ENCODE measurements at places on chromosomes 3 and 15. TPM values are rescaled to one million over a fixed set of nuclear protein-coding genes. Genes with fewer than 3 reads are reported as not detected.

GRCh38 chr3:71064291-71064955 lies 519.1 kb downstream of the FOXP1 start:
- H3K27ac ChIP-seq = no peak overlapping the region
- H3K36me3 ChIP-seq = no peaks in the 10 kb centered on the region
- no peak for DNase-seq

DNA sequence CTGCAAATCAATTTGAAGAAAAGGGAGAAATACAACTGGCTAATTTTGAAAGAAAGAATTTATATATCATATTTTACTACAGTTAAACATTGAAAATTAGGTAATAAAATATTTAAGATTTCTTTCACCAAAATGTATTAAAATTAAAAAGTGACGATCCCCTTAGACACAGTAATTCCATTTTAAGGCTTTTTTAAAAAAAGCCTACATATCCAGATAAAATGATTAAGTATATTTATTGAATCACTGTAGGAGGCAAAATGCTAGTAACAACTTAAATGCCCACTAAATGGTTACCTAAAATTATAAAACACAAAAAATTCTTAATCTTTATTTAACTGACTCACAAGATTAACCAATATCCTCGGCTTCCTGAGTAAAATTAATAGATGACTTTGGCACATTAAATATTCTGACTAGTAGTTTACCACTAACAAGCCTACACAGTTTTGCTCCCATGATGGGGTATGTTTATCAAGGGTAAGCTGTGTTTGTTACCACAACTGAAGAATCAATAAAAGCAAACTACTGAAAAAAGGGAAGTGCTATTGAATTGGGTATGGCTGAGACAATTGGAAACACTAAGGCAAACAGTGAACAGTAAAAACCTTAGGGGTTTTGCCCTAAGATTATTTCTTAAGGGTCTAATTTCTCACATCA lies 28.4 kb downstream of the ANKRD28 start:
- H3K36me3 ChIP-seq = no peaks in the 10 kb centered on the region
- H3K4me3 ChIP-seq = no peak overlapping the region
- H3K27me3 ChIP-seq = no peaks in the 10 kb centered on the region
- peak overlapping the region; percentile 45 for H3K27ac ChIP-seq

DNA sequence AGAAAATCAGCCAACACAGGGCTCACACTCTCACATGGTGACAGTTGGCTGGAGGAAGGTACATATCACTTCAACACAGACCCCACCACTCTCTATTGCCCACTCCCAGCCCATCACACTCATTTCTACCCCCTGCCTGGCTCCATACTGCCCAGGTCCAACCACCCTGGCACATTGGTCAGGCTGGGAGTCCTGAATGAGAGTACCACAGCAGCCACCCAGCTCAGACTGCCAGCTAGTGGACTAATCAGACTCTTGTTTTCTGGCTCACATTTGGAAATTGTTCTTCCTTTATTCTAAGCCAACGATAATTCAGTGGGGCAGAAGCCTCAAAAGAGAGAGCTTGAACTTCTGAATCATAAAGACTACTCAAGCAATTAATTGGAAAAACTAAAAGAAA lies 20.0 kb downstream of the MRPL46 start:
- no peaks in the 10 kb centered on the region for H3K27me3 ChIP-seq
- no peak for DNase-seq
- no peaks in the 10 kb centered on the region for H3K4me1 ChIP-seq
- no peak overlapping the region for H3K4me3 ChIP-seq

- H3K36me3 ChIP-seq = no peaks in the 10 kb centered on the region
- H3K27me3 ChIP-seq = peaks cover 2% of the 10 kb centered on the region
- no peaks in the 10 kb centered on the region for H3K4me1 ChIP-seq
- H3K4me3 ChIP-seq = no peak overlapping the region
Measured at GRCh38 chr15:83404121-83404520, 43.0 kb upstream of the SH3GL3 start.

- H3K4me1 ChIP-seq = no peaks in the 10 kb centered on the region
- H3K4me3 ChIP-seq = no peak overlapping the region
- H3K27ac ChIP-seq = no peak overlapping the region
- H3K27me3 ChIP-seq = no peaks in the 10 kb centered on the region
Measured at GRCh38 chr3:192281207-192281880, 446.0 kb downstream of the FGF12 start.

The VPS13C gene
- 12.0 TPM for polyA plus RNA-seq

DNA sequence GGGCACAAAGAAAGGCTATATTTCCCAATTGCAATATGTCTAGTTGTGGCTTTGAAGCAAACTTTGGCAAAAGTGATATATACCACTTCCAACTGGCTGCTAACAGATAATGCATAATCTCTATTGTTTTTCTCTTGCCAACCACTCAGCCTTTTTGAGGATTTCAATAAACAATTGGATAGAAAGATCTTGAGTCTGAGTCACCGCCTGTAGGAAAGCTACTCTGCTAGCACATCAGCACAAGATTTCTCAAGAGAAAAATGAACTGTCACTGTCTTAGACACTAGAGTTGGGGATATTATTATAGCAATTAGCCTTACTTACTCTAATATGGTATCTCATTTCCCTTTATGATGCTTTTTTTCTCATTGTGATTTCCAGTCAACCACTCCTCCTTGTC lies 119.7 kb downstream of the SST start:
- H3K36me3 ChIP-seq = no peaks in the 10 kb centered on the region
- no peak for DNase-seq
- no peak overlapping the region for H3K4me3 ChIP-seq
- H3K27me3 ChIP-seq = peaks cover 2% of the 10 kb centered on the region
- no peak overlapping the region for H3K27ac ChIP-seq
- H3K4me1 ChIP-seq = no peaks in the 10 kb centered on the region

The PLIN1 gene
- not detected for polyA plus RNA-seq

DNA sequence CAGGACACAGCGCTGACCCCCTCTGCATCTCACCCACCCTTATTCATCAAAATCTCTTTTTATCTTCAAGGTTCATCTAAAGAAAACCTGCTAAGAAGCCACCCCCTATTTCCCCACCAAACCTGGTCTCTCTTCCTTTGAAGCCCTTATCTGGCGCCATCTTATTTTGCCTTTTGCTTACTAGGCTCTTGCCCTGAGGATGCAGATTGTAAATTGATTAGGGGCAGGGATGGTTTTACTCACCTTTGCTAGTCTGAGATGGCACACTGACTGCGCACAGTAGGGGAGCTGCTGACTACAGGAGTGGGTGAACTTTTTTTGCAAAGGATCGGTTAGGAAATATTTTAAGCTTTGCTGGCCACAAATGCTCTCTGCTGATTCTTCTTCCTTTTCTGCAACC lies 78.9 kb upstream of the BHLHE40 start:
- H3K4me3 ChIP-seq = no peak overlapping the region
- DNase-seq = no peak
- H3K27ac ChIP-seq = no peak overlapping the region
- peaks cover 16% of the 10 kb centered on the region for H3K4me1 ChIP-seq
- no peaks in the 10 kb centered on the region for H3K27me3 ChIP-seq
- no peaks in the 10 kb centered on the region for H3K36me3 ChIP-seq

The DNAH1 gene
- polyA plus RNA-seq = 0.48 TPM

GRCh38 chr3:139705631-139706030 lies 27.9 kb upstream of the NMNAT3 start:
- no peak overlapping the region for H3K4me3 ChIP-seq
- no peak overlapping the region for H3K27ac ChIP-seq
- H3K27me3 ChIP-seq = no peaks in the 10 kb centered on the region

- no peak overlapping the region for H3K27ac ChIP-seq
- no peak overlapping the region for H3K4me3 ChIP-seq
- H3K36me3 ChIP-seq = no peaks in the 10 kb centered on the region
- no peak for DNase-seq
Measured at GRCh38 chr3:131962982-131963381, 71.8 kb downstream of the CPNE4 start.

- no peaks in the 10 kb centered on the region for H3K4me1 ChIP-seq
- DNase-seq = no peak
- H3K27ac ChIP-seq = no peak overlapping the region
Measured at GRCh38 chr15:39874890-39875549, 45.0 kb downstream of the GPR176 start.

DNA sequence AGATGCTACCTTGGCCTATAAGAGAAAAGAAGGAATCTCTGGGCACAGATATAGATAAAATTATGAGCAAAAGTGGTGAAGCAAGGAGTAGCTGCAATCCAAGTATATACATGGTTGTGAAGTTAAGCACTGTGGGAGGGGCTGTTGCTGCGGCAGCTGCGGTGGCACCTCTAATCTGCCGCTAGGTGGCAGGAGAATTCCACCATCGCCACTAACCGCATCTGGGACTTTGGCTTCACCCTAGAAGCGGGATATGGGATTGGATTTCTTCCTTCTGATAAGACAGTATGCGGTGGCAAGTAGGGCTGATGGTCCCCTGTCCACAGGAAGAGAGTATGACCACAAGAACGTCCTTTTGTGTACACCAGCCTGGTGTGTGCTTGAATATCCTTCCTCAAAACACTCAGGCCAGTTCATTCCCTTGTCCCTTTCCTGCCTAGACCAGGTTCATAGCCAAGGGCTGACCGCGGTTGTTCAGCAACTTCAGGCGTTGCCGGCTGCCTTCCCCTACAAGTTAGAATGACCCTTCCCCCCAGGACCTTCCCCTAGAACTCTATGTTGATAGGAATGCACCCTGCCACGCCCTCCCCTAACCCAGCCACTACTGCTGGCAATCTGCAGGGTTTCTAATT lies 5.1 kb downstream of the MAGEL2 start:
- no peak overlapping the region for H3K27ac ChIP-seq
- H3K36me3 ChIP-seq = no peaks in the 10 kb centered on the region
- no peak overlapping the region for H3K4me3 ChIP-seq
- H3K4me1 ChIP-seq = no peaks in the 10 kb centered on the region

DNA sequence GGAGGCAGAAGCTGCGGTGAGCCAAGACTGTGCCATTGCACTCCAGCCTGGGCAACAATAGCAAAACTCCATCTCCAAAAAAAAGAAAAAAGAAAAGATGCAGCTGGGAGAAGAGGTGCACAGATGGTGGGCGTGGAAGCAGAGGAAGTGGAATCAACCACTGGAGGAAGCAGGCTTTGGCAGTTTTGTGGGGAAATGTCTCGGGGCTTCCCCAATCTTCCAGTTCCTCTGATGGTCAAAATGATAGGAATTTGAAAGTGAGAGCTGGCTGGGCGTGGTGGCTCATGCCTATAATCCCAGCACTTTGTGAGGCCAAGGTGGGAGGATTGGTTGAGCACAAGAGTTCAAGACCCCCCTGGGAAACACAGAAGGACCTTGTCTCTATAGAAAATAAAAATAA lies 48.1 kb upstream of the SMAD3 start:
- DNase-seq = no peak
- no peaks in the 10 kb centered on the region for H3K27me3 ChIP-seq
- H3K4me1 ChIP-seq = peaks cover 4% of the 10 kb centered on the region
- no peak overlapping the region for H3K4me3 ChIP-seq
- H3K36me3 ChIP-seq = no peaks in the 10 kb centered on the region

DNA sequence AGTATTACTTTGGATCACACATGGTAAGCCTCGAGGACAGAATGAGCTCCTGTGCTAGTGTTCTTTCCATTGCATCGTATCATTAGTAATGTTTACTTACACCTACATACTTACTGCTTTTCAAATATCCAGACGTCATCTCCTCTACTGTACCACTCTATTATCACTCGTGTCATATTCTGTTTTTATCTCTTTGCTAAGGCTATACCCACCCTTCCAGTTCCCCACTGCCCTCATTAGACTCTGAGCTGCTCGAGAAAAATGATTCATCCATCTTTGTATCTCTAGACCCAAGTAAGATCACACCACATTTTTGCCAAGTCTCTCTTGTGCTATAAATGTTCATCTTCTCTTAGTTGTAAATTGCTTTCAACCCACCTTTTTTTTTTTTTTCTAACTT lies 245.7 kb downstream of the TIGIT start:
- no peak overlapping the region for H3K4me3 ChIP-seq
- no peaks in the 10 kb centered on the region for H3K27me3 ChIP-seq
- H3K4me1 ChIP-seq = no peaks in the 10 kb centered on the region
- no peak for DNase-seq
- no peaks in the 10 kb centered on the region for H3K36me3 ChIP-seq

DNA sequence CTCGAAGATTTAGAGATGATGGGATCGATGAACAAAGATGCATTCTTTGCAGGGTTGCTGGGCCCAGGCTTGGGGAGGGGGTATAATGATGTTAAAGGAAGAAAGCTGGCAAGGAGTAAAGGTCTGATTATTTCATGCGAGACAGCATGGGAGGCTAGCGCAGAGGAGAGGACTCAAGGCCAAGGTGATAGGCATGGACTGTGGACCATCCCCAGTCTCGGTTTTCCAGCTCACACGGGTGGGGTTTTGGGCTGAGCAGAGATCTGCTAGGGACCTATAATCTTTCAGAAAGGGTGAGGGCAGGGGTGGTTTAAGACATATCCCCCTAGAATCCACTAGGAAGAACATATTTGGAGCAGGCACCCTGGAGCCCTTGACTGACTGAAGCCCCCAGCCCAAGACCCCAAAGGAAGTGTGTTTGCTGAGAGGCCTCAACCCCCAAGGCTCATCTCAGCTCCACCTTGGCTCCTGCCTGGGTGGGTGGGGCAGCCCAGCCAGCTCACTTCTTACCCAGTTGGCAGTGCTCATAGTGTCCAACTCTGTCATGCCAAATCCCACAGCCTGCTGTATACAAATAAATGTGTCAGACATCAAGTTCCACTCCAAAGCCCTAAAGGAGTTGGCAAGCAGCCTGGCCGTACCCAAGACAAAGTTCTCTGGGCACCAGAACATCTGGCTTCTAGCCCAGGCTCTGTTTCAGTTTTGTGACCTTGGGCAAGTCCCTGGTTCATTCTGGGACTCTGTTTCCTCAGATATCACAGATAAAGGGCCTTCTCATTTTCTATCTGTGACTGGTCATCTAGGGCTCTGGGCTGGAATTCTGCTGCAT lies 17.9 kb downstream of the ACSBG1 start:
- no peak overlapping the region for H3K4me3 ChIP-seq
- no peaks in the 10 kb centered on the region for H3K36me3 ChIP-seq
- no peaks in the 10 kb centered on the region for H3K4me1 ChIP-seq

- H3K4me1 ChIP-seq = no peaks in the 10 kb centered on the region
- peak overlapping the region; percentile 60 for H3K4me3 ChIP-seq
- no peak overlapping the region for H3K27ac ChIP-seq
Measured at GRCh38 chr15:45307230-45307924, 55.3 kb downstream of the SLC28A2 start.

The SLC22A13 gene
- polyA plus RNA-seq = not detected

The RTP3 gene
- not detected for polyA plus RNA-seq

- no peak for DNase-seq
- H3K4me3 ChIP-seq = peak overlapping the region; percentile 87
- no peaks in the 10 kb centered on the region for H3K36me3 ChIP-seq
- H3K4me1 ChIP-seq = peaks cover 7% of the 10 kb centered on the region
Measured at GRCh38 chr15:56241374-56242105, 2.1 kb downstream of the RFX7 start.

The SPTSSB gene
- polyA plus RNA-seq = 0.64 TPM

DNA sequence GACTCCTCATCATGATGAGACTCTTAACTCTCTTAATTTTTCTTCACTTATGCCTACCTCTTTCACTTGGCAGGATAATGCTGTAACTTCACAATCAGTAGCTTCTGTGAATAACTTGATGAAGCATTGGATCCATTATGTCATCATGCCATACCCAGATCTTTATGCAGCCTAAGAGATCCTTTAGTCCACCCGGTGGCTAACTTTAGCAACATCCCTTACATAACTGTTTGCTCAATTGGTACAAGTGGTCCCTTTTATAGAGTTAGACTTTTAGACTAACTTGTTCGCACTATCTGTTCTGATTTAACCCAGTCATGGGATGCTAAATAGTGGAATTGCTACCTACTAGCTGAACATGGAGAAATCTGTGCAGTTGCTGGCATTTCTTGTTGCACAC lies 184.5 kb downstream of the USP13 start:
- no peak for DNase-seq
- H3K27me3 ChIP-seq = no peaks in the 10 kb centered on the region
- H3K36me3 ChIP-seq = no peaks in the 10 kb centered on the region
- no peaks in the 10 kb centered on the region for H3K4me1 ChIP-seq

Measured in GM12878 (cell line).